ENCODE measurements at places on chromosomes 11 and 22. TPM values are rescaled to one million over a fixed set of nuclear protein-coding genes. Genes with fewer than 3 reads are reported as not detected.

The MRGPRX3 gene
- total RNA-seq: 0.14 TPM

The PGA5 gene
- total RNA-seq: not detected

The VWA5A gene
- 1.5 TPM for total RNA-seq

The OR51A7 gene
- not detected for total RNA-seq

The TEX12 gene
- total RNA-seq: not detected

The OR52I2 gene
- total RNA-seq: not detected

The CHRM1 gene
- total RNA-seq: not detected

The INCENP gene
- total RNA-seq: 7.9 TPM

The DUSP8 gene
- 0.14 TPM for total RNA-seq

The SHISAL1 gene
- 0.57 TPM for total RNA-seq

The NAALAD2 gene
- 0.29 TPM for total RNA-seq

The MAPK8IP2 gene
- 0.14 TPM for total RNA-seq
